ENCODE measurements at places on chromosomes 7 and 10.

GRCh38 chr7:88090671-88091070 is 129.2 kb downstream of the SRI start:
- DNase-seq = no peak

DNA sequence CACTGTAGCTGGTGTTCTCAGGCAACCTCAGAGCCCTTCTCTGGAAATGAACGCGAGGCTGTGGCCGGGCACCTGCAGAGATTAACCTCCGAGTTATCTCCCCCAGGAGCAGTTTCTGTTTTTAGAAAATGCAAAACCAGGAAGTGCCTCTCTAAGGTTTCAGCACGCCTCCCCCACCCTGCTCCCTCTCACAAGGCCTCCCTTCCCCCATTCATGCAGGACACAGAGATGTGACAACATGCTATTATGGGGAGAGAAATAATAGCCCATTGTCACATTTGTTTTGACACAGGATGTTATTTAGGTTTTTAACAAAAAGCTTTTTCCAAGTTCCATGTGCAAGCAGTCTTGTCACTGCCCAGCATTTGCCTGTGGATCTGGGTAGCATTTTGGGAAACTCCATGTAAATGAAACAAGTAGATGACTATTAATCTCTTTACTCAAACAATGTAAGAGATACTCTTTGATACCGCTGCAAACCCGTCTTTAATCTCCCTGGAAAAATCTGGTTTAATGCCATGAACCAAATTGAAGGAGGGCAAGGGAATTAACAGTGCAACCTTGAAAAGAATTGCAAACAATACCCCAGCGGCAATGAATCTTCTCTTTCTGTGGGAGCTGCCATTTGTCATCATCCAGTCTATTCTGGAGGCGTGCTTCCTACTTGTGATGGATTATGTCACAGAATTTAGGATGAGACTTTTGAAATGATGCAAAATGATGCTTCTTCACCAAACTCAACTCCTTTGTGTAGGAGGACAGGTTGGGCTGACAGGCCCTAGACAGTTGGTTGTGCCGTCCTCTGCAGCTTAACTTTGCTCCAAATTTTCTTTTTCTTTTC is 86.5 kb upstream of the NMT2 start:
- DNase-seq = no peak

- no peak for DNase-seq
Observed at GRCh38 chr7:17159500-17160037, 138.9 kb upstream of the AHR start.

GRCh38 chr10:17025444-17026295 is 103.9 kb downstream of the CUBN start:
- no peak for DNase-seq

- no peak for DNase-seq
Observed at GRCh38 chr10:15796762-15797161, 63.5 kb downstream of the MINDY3 start.

- no peak for DNase-seq
Observed at GRCh38 chr10:128180843-128181242, 54.6 kb upstream of the MKI67 start.

GRCh38 chr10:100364735-100365391 is 17.8 kb downstream of the SCD start:
- peak; percentile 47 for DNase-seq

- no peak for DNase-seq
Observed at GRCh38 chr7:157113607-157114006, 25.1 kb upstream of the UBE3C start.

GRCh38 chr7:70539617-70540016 is 592.3 kb upstream of the GALNT17 start:
- no peak for DNase-seq

DNA sequence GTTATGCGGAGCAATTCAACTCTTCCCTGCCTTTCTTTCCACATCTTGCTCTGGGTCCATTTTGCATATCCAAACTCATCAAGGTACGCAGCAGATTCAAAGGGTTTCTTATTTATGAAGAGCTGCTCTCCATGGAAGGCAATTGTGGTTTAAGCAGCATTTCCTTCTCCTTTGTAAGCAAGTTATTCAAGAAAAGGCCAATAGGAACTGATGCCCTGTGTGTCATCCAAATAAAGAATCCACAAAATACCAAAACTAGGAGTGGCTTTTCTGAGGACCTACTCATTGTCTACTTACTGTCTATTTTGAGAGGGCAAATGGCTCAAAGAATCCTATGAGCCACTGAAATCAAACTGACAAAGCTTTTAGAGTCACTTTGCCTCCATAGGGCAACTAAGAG is 253.1 kb downstream of the PTEN start:
- no peak for DNase-seq

GRCh38 chr10:44167752-44168151 is 217.1 kb downstream of the CXCL12 start:
- DNase-seq = no peak

GRCh38 chr7:20745702-20746101 is 41.0 kb downstream of the SP8 start:
- no peak for DNase-seq

GRCh38 chr10:30701451-30702173 is 72.1 kb upstream of the LYZL2 start:
- peak; percentile 7 for DNase-seq

DNA sequence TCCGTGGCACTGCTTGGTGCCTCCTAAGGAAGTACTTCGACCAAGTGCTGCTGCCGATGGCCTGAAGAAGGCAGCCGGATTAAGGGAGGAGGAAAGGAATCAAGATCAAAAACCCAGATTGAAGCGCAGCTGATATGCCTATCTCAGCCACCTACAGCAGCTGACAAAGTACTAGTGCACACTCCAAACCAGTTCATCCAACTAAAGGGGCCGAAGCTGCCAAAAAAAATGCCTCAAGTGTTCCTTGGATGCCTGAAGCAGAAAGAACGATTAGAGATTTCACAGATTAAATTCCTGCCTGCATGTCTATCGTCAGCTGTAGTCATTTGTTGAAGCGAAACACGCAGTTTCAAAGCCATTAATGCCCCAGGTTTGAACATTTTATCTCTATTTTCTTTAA is 65.7 kb downstream of the TNRC18 start:
- DNase-seq = no peak

GRCh38 chr10:78264361-78264760 is 230.7 kb downstream of the RPS24 start:
- DNase-seq = no peak

DNA sequence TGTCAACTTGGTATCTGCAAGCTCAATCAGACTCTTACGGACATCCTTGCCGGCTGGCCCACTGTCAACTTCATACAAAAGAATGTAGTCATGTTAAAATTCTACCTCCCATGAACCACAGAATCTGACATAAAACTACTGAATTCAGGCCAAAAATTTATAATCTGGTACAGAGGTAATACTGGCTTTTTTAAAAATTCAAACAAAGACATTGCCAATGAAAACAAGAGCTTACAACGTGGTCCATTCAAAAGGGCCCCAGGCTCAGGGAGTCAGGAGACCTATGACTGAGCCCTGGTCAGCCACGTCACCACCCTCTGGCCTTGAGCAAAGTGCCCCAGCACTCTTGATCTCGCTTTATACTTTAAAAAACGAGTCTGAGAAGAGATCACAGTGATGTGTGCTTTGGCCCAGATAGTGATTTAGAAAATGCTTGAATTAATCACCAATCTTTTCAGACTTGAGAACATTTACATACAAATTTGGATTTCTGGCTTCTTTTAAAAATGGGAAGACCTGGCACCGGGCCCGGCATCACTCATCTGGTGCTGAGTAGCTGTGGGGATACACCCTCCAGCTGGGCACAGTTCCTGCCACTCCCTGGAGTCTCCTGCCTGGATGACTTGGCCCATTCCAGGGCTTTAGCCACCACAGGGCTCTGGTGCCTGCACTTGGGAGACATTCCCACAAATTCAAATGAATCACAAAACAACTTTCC is 94.1 kb downstream of the PIP4K2A start:
- DNase-seq = no peak

GRCh38 chr7:21938463-21938862 is 7.2 kb downstream of the CDCA7L start:
- no peak for DNase-seq

DNA sequence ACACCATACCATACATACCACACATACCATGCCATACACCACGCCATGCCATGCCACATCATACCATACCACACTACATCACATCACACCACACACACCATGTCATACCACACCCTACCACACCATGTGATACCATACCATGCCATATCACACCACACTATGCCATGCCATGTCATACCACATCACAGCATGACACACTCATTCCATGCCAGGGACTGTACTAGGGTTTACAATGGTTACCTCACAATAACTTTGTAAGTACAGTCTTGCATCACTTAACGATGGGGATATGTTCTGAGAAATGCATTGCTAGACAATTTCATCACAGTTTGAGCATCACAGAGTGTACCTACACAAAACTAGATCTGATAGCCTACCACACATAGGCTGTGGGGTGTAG is 14.5 kb downstream of the PYROXD2 start:
- DNase-seq = no peak

DNA sequence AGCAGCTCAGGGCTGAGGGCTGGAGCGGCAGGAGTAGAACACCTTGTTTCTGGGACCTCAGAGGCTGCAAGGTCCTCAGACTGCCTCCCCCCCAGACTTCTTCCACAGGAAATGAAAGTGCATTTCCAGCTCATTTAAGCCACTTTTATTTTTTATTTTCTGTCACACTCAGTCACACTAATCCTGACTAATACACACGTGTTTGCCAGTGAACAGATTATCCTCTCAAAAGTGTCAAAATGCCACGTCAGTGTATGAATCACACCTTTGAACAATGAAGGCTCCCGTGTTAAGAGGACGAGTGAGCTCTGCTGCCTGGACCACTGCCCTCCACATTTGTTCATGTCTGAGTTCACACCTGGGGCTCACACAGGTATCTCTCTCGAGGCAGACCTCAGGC is 488.5 kb downstream of the DNAJB6 start:
- no peak for DNase-seq

- DNase-seq = no peak
Observed at GRCh38 chr7:144525956-144526355, 122.5 kb upstream of the NOBOX start.

DNA sequence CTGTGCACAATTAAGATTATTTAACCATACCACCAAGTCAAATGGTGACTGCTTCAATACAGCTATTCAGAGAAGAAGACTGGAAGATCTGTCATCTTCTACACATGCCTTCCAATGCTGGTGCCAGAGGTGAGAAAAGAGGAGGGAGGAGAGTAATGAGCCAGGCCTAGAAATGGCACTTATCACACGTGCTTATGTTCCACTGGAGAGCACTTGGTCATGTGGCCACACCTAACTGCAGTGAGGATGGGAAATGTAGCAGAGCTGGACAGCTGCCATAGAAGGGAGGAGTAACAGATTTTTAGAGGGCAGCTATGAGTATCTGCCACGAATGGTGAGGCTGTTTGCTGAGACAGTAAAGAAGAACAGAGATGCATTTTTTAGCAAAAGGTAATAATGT is 77.1 kb downstream of the MPLKIP start:
- peak; percentile 63 for DNase-seq

Data from NCI-H510A treated with DMSO at 0.1 percent for 48 hours (cell line).